ENCODE measurements at places on chromosomes 2 and 18.

DNA sequence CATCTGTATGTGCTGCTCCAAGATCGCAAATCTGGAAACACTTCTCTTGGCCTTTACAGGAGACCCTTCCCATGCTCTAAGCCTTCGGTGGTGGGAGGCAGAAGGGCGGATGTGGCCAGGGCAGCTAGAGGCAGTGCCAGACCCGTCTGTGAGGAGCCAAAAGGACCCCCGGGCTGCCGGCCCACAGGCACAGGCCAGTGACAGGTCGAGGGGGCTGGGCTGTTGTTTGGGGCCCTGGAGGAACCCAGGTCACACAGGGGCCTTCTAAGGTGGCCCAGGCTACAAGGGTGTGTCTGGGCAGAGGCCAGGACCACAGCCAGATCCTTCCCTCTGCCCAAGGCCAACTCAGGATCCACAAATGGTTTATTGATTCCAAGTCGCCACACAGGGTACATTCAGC is 49.4 kb downstream of the SLC66A2 start:
- DNase-seq = no peak

GRCh38 chr18:62066102-62066818 is 120.6 kb downstream of the PIGN start:
- no peak for DNase-seq

DNA sequence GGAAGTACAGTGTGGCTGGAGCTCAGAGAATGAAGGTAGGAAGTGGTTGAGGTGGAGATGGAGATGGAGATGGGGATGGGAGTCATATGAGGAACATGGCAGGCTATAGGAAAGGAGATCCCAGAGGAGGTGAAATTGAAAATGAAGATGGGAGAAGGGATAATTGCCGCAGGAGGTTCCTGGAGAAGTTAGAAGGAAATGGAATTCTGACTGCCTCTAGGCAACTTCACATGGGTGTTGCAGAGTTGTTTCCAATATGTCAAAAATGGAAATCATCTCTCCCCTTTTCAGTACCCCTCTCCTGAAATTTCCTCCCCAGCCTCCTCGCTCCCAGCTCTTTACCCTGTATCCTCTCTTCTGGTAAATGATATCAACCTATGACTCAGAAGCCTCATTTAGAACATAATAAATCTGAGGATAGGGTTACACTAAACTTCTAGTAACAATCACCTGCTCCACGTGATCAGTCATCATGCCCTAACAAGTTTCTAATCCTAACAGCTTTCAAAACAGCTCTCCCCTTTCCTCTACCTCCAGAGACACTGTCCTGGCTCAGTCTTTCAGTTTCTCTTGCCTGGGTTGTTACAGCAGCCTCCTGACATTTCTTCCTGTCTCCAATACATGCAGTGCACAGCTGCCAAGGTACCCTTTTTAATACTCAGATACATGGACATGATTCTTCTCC is 201.9 kb upstream of the RBMS1 start:
- no peak for DNase-seq

- DNase-seq = no peak
Measured at GRCh38 chr2:186868344-186868743, 19.4 kb upstream of the ZSWIM2 start.

DNA sequence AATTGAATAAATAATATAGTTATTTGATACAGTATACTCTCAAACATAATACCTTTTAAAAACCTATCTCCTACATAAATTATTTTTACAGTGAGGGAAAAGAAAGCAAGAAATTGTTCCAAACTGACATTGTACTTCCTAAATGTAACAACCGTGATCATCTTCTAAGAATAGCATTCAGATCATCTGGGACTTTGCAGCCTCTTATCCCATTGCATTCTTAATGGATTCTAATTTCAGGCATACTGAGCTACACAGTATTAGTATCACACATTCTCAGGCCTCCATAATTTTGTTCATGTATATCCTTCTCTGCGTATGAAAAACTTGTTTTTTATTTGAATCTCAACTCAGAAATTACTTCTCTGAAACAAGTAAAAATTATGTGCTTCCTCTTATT is 1134.7 kb upstream of the CDH2 start:
- no peak for DNase-seq

DNA sequence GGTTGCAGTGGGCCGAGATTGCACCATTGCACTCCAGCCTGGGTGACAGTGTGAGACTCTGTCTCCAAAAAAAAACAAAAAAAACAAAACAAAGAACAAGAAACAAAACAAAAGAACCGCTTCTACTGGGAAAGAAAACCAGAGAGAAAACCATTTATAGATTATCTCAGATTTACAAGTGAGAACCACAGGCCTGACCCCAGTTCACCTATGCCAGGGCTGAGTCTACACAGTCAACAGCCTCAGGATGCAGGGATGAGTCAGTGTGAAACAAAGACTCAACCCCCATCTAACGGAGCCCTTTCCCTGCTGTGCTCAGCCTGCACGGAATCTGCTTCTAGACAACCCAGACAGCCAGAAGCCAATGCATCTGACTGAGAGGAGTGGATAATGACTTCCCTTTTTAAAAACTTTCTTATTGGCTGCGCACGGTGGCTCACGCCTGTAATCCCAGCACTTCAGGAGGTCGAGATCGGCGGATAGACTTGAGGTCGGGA is 25.5 kb upstream of the YWHAQ start:
- no peak for DNase-seq

- no peak for DNase-seq
Measured at GRCh38 chr2:83071352-83071751, 1387.7 kb downstream of the SUCLG1 start.

DNA sequence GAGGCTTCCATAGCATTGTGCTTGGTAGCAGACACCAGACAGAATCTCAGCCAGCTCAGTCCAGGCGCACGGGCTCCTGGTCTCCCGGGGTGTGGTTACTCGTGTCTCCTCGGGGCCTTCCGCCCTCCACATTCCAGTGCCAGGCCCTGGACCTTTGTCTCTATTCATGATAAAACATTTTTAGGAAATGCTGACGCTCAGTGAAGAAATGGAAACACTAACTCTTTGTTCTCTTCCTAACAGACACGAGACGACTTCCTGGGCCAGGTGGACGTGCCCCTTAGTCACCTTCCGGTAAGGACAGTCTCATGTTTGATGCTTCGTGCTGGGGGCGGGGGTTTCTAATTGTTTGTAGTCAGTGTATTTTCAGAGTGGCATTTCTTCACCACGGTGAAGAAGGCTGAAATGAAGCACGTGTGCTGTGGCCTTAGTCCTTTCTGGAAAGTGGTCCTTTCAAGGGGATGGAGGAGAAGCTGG is 271.8 kb downstream of the NEDD4L start:
- no peak for DNase-seq

GRCh38 chr2:127672341-127673224 is 2.7 kb downstream of the LIMS2 start:
- DNase-seq = no peak

GRCh38 chr2:159735648-159736047 is 23.3 kb downstream of the MARCHF7 start:
- no peak for DNase-seq

DNA sequence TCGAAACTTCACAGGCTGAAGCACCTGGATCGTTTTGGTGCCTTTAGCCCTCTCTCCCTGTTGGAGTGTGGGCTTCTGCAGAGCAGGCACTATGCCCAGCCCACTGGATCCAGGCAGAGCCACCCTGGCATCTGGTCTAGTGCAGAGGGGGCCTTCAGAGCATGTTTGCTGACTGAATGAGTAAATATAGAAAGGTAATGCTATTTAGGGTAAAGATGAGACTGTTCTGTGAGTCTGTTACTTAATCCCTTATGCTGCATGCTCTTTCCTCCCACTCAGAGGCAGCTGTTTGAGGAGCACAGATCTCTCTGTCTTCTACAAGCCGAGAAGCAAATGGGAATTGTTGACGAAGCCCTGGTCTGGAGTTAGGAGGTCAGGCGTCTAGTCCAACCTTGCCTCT is 130.2 kb downstream of the RGPD3 start:
- DNase-seq = no peak

DNA sequence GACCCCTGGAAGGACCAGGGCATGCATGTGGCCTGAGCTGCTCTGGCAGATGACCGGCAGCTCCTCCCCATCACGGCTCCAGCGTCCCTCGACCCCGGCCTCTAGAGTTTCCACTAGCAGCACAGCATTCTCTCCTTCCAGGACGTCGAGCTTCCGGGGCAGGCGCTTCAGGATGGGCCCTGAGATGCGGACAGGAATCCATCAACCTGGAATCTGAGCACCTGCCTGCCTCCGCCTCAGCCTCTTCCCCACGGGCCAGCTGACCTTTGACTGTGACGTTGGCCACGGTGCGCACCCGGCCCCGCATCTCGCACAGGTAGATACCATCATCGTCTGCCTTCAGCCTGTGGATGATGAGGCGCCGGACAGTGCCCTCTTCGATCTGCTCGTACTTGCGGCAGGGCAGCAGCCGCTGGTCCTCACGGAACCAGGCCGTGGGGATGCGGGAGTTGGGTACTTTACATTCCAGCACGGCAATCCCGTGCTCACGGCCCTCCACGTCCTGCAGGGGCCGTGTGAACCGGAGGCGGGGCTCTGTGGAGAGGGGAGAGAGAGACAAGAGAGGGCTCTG is 3.5 kb downstream of the OBSL1 start:
- DNase-seq = no peak

DNA sequence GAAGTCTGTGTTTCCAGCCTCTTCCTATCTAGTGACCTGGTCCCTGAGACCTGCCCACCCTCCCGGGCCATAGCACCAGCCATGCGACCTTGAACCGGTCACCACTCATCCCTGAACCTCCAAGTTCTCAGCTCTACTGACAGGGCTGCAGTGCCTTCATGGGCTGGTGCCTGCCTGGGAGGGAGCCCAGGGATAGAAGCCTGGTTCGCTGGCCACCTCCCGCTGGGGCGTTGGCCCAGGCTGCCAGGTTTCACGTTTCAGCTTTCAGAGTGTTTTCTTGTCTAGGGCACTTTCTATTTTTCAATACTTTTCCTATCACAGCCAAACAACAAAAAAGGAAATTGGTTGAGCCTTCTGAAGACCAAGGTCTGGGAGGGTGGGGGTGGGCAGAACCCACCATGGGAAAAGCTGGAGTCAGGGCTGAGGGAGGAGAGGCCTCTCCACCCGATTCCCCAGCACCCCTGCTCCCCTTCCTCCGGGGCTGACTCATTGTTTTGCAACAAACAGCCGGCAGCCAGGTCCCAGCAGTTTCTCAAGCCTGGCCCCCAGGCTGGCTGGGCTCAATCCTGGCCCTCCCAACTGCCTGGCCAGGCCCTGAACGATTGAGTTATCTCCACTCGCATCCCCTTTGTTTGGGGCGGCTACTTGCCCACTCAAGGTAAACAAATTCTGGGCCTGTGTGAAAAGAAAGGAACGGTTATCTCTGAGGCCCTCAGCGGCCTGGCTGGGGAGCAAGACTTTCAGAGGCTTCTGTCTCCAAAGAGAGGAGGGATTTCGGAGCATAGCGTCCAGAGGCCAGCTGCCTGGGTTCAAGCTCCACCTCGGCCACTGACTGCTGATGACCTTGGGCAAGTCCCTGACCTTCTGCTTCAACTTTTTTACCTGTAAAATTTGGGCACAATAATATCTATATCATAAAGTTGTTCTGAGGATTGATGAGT is 47.5 kb downstream of the ZFP36L2 start:
- no peak for DNase-seq

All from substantia nigra (tissue), 51 donors.